ENCODE measurements at places on chromosomes 4 and X. TPM values are rescaled to one million over a fixed set of nuclear protein-coding genes. Genes with fewer than 3 reads are reported as not detected.

Gene GYPE
- total RNA-seq: 4.7 TPM

Gene ZFP92
- total RNA-seq: 1.6 TPM

Gene HTR2C
- total RNA-seq: not detected

Gene NR3C2
- 21.3 TPM for total RNA-seq

DNA sequence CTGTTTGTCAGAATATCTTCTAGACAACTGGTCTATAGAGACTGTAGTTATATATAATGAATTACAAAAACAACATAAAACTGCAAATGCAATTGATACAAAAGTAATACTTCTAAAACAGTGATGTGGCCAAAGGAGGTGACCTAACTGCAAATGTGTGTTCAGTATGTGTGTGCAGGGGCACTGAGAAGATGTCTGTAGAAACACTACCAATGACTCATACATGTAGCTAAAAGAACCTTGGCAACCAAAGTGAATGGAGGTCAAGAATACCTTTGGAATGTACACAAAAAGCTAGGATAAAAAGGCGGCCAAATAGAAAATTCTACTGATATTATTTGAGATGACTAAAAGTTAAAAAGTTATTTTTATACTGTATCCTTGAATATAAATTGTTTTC is 261.8 kb downstream of the CAMK2D start:
- H3K27me3 ChIP-seq: no peaks in the 10 kb centered on the region
- DNase-seq: no peak
- no peaks in the 10 kb centered on the region for H3K4me1 ChIP-seq
- no peak overlapping the region for H3K4me3 ChIP-seq

DNA sequence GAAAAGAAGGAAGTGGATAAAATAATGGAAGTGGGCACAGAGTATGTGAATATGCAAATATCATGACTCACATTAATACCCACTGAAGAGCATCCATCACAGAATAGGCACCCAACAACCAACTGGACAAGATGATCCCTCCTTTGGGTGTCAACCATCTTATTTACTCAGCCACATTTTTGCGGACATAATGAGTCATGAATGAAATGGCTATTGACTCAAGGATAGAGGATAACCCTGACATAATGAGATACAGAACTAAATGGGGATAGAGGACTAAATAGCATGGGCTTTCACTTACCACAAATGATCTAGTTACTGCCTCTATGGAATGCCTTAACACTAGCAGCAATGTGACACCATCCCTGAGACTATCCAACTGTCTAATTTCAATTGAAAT is 224.7 kb downstream of the ANTXR2 start:
- H3K36me3 ChIP-seq: no peaks in the 10 kb centered on the region
- no peaks in the 10 kb centered on the region for H3K4me1 ChIP-seq
- DNase-seq: no peak
- no peak overlapping the region for H3K4me3 ChIP-seq

GRCh38 chrX:71652405-71652804 is 14.9 kb upstream of the LOC101059915 start:
- H3K4me3 ChIP-seq: no peak overlapping the region
- H3K27me3 ChIP-seq: no peaks in the 10 kb centered on the region
- no peak overlapping the region for H3K27ac ChIP-seq
- no peaks in the 10 kb centered on the region for H3K36me3 ChIP-seq

DNA sequence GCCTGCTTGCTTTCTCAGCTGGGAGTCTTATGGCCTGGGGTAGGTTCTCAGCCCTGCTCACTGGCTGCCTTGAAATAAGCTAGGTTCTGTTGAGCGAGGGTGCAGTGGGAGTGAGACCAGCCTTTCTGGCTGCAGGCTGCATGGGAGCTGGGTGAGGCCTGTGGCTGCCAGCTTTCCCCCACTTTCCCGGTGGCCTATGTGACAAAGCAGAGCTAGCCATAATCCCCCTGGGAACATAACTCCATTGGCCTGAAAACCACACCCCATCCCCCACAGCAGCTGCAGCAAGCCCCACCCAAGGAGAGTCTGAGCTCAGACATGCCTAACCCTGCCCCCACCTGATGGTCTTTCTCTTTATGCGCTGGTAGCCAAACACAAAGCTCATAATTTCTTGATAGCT is 118.9 kb downstream of the KLHL4 start:
- H3K27me3 ChIP-seq: no peaks in the 10 kb centered on the region
- no peak overlapping the region for H3K4me3 ChIP-seq
- DNase-seq: no peak
- H3K4me1 ChIP-seq: no peaks in the 10 kb centered on the region
- no peak overlapping the region for H3K27ac ChIP-seq
- H3K36me3 ChIP-seq: no peaks in the 10 kb centered on the region

- no peaks in the 10 kb centered on the region for H3K36me3 ChIP-seq
- H3K27ac ChIP-seq: no peak overlapping the region
- H3K27me3 ChIP-seq: no peaks in the 10 kb centered on the region
- no peaks in the 10 kb centered on the region for H3K4me1 ChIP-seq
- DNase-seq: no peak
Observed at GRCh38 chr4:13912966-13913365, 285.4 kb upstream of the BOD1L1 start.

GRCh38 chr4:60657807-60658206 is 542.3 kb upstream of the ADGRL3 start:
- H3K4me1 ChIP-seq: no peaks in the 10 kb centered on the region
- H3K4me3 ChIP-seq: no peak overlapping the region
- H3K36me3 ChIP-seq: no peaks in the 10 kb centered on the region
- H3K27ac ChIP-seq: no peak overlapping the region
- DNase-seq: no peak
- no peaks in the 10 kb centered on the region for H3K27me3 ChIP-seq

DNA sequence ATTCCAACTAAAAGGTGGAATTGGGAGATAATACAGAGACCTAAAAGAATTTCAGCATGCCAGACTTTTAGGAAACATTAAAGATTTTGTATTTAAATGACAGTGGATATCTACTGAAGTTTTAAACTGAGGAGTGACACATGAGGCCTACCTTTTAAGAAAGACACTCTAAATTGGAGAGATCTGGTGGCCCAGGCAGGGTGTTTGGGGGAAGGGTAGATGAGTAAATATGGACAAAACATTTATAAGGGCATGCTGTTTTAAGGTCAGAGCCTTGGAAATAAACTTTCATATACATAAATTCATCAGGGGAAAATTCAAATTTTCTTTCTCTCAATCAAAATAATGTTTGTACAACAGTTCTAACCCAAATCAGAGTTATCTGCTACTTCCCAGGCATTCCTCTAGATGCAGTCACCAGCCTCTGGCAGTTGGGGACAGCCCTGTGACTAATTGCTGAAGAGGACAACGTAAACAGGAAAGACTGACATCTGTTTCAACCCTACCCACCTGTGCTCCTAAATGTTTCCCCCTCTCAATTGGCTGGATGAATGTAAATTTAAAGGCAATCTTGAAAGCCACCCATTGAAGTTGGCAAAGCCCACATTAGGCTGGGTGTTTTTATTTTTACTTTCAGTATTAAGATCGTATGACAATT is 1646.9 kb upstream of the ADGRL3 start:
- no peak overlapping the region for H3K27ac ChIP-seq
- no peaks in the 10 kb centered on the region for H3K36me3 ChIP-seq
- H3K4me3 ChIP-seq: peak overlapping the region; percentile 20
- no peaks in the 10 kb centered on the region for H3K27me3 ChIP-seq

- no peaks in the 10 kb centered on the region for H3K27me3 ChIP-seq
- H3K27ac ChIP-seq: no peak overlapping the region
- H3K4me1 ChIP-seq: peaks cover 6% of the 10 kb centered on the region
- no peaks in the 10 kb centered on the region for H3K36me3 ChIP-seq
Observed at GRCh38 chr4:119240128-119240527, 27.6 kb downstream of the USP53 start.

DNA sequence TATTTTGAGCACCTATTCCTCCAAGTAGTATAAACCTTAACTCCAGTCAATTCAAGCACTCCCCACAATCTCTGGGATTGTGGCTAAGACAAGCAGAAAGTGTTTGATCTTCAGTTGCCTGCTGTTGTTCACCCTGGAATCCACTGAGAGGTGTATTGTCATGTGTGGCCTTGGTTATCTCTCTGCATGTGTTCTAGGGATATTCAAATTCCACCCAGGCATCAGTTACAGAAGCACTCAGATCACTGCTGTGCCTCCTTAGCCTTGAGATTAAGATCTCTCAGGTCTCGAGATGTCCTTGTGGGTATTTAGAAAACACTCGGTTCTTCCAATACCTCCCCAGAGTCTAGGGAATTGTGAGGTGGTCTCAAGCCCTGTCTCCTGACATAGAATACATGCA is 213.3 kb downstream of the SMARCA1 start:
- no peaks in the 10 kb centered on the region for H3K36me3 ChIP-seq
- DNase-seq: no peak
- H3K27me3 ChIP-seq: no peaks in the 10 kb centered on the region
- no peak overlapping the region for H3K4me3 ChIP-seq

- H3K4me1 ChIP-seq: peaks cover 18% of the 10 kb centered on the region
- no peak for DNase-seq
- H3K27me3 ChIP-seq: no peaks in the 10 kb centered on the region
- H3K36me3 ChIP-seq: no peaks in the 10 kb centered on the region
- no peak overlapping the region for H3K4me3 ChIP-seq
Observed at GRCh38 chr4:148062301-148062950, 330.5 kb downstream of the ARHGAP10 start.

All from B cell (primary cell).